ENCODE measurements at places on chromosomes 16 and 17.
A peak's percentile ranks its signal among the peaks of the same experiment; 100 is the strongest.

DNA sequence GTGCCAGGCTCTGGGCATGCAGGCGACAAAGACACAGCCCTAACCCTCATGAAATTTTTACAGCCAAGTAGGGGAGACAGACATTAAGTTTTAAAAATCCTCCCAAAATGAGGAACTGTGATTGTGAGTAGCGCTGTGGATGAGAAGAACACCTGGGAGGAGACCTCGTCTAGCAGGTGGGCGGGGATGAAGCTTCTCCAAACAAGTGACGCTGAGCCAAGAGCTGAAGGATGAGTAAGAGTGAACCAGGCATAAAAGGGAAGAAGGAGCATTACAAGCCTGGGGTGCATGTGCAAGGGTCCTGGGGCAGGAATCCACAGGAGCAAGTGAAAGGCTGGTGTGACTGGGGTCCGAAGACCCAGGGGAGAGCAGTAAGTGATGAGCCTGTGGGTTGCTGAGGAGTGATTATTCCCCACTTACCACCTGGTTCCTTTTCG, 149.4 kb upstream of the HS3ST2 start:
- no peak for DNase-seq

GRCh38 chr17:3675886-3676285, 7.3 kb downstream of the EMC6 start:
- no peak for DNase-seq

DNA sequence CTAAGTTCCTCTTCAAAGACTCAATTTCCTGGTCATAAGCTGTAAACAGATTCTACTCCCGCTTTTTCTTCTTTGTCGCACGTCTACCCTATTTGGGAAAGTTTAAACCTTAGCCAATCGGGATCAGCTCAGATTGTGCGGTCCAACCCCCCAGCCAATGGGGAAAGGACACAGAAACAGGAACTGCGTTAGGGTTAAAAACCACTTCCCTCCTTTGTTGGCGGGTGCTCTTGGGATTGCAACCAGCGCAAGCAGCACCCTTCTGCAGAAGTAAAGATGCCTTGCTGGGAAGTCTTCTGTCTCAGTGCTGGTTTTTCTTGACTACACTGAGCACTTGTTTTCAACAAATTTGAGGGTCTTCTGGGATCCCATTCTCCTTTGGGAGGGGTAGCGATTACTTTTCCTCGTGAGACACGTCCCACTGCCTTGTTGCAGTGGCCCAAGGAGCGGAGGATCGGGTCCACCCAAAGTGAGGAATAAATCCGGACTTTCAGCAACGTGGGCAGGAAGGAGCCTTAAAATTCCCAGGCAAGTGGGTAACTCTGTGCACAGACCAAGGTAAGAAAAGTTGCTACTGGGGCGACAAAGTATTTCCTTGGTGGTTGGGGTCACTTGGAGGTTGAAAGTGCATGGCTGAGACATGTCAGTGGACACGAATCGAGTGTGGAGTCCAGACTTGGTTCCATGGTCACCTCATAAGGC, 1.0 kb upstream of the YPEL3 start:
- no peak for DNase-seq

DNA sequence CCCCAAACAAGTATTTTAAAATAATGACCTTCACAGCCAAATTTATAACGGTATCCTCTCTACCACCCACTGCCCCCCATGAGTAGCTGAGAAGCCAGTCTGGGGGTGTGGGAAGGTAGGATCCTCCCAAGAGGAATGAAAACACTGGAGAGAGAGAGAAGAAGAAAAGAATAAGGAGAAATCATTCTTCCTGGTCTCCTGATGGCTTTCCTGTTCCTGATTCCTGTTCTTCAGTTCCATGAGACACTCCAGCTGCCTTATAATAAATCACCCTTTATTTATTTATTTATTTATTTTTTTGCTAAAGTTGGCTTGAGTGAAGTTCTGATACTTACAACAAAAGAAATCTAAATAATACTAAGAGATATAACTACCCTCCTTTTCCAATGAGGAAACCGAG, 56.4 kb upstream of the FAM20A start:
- no peak for DNase-seq

- no peak for DNase-seq
These were observed 7.9 kb upstream of the MFSD6L start for GRCh38 chr17:8806926-8807550.

GRCh38 chr17:19546289-19547065, 12.8 kb downstream of the SLC47A1 start:
- DNase-seq, result no peak

GRCh38 chr16:30187556-30187865, 4.1 kb downstream of the CORO1A start:
- DNase-seq, result no peak

DNA sequence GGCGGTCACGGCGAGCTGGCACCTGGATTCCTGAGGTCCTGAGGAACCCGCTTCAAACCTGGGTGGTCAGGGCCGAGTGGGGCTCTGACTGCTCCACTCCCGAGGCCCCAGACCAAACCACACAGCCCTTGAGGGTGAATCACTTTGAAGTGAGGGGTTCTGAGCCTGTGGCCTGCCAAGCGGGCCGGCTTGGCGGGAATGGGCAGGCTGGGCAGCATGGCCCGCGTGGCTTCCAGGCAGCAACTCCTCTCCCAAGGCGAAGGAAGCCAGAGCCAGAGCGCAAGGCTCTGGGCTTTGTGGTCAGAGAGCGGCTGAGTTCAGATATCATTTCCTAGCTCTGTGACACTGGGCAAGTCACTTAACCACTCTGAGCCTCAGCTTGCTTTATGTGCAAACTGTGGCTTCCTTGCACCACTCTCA, 42.7 kb downstream of the CMIP start:
- no peak for DNase-seq

- DNase-seq, result no peak
These were observed 12.9 kb downstream of the CMC2 start for GRCh38 chr16:80993834-80994233.

DNA sequence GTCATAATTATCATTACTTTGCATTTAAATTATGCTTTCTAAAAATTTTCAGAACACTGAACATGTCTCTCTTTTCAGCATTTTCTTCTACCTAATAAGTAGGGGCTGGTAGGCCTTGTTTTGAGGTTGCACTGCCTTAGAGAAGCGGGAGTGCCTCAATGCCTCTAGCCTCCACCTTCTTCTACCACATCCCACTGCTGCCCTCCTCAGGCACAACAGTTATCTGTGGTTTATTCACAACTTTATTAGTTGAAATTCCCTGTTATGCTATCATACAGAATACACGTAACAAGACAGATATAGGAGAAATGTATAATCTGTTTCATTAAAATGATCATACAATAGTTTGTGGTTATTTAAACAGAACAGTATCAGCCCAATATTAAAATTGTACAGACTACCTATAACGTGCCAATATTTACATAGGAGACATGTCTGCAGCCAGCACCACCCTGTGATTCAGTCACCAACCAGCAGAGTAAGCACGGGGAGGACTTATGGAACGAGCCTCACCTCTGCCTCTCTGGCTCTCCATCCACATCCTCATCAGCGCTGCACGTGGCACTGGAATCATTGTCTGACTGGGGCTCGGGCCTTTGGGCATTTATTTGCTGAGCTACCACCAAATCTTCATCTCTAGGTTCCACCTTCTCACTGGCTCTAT, 101.2 kb downstream of the TTC19 start:
- no peak for DNase-seq

GRCh38 chr17:7548585-7549400, at the start of gene TNFSF12:
Gene TNFSF12 (plus strand): TSS chr17:7549058. CDS start chr17:7549154, 96 bp downstream.
- peak; percentile 28 for DNase-seq

DNA sequence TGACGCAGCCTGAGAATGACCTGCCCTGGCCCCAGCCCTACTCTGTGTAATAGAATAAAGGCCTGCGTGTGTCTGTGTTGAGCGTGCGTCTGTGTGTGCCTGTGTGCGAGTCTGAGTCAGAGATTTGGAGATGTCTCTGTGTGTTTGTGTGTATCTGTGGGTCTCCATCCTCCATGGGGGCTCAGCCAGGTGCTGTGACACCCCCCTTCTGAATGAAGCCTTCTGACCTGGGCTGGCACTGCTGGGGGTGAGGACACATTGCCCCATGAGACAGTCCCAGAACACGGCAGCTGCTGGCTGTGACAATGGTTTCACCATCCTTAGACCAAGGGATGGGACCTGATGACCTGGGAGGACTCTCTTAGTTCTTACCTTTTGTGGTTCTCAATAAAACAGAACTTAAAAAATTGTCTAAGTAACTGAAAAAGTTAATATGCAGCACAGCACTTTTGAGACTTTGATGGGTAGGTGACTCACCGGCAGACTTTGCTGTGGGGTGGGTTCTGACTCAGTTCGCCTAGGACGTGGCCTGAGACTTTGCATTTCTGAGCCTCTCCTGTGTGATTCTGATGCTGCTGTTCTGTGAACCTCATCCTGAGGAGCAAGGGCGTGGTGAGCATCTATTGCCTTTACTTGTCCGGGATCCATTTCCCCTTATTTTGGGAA, 5.7 kb downstream of the LAT start:
- DNase-seq, result peak; percentile 12

DNA sequence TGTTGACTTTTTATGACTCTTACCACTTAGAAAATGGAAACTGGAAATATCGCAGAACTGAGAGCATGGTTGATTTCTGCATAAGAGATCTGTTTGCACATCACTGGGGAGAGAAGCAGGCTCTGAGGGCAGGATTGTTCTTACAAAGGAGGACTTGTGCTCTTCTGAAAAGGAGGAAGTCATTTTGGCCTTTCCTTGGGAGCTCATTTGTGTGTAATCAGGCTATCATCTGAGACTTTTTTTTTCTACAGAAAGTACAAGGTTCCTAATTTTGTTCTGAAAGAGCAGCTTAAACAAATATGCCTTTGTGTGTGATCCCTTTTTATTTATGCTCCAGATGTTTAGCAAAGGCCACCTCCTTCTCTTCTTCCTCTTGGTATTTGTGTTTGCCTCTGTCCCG, 145.7 kb upstream of the CACNG5 start:
- no peak for DNase-seq

GRCh38 chr16:49453021-49453420, 79.4 kb downstream of the C16orf78 start:
- DNase-seq, result no peak

DNA sequence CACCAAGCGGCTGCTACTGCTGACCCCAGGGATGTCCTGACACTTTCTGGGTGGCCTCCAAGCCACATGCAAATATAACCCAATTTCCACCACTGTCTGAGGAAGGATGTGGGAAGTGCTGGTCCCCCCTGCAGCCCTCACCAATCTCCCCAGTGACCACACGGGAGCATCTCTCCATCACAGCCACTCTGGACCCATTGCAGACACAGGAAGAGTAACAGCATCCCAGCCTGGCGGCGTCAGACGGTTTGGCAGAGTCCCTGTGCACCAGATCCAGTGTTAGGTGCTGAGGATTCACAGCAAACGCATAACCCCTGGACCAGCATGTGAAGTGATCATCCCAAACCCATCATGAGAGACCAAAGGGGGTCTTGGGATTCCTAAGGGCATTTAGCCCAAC, 163.7 kb upstream of the TNRC6C start:
- DNase-seq, result no peak

DNA sequence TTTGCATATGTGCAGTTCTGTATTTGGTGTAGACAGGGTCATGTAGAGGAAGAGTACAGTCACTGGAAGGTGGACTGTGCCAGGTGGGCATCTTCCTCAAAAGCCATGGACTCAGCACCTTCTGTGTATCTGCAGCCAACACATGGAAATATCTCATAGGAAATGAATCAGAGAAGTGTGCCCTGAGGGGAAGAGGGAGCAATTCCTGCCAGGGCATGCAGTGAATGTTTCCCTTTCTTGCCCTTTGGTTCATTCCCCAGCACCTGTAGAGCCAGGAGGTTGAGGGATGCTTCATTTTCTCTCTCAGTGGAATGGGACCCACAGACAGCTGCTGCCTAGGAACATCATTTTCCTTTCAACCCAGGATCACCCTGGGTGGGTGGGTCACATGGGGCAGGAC, 146.1 kb upstream of the HSBP1 start:
- no peak for DNase-seq

GRCh38 chr17:45688353-45688752, 95.8 kb upstream of the CRHR1 start:
- no peak for DNase-seq

DNA sequence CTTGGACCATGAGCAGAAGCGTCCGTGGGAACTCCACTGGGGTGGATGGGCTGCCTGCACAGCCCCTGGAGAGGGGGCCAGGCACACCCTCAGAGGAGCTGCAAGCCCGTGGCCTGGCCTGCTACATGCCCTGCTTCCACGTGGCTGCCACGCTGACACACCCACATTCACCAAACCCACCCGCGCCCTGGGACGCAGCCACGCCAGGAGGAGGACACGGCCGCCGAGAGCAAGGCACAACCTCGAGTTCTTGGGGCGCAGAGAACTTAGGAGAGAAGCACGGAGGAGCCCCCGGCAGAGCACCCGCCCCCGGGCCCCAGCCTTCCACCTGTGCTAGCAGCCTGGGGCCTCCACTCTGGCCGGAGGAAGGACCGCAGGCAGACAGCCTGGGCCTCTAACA, 18.8 kb downstream of the CASKIN1 start:
- DNase-seq, result no peak

GRCh38 chr16:17828012-17828411, 357.3 kb upstream of the XYLT1 start:
- DNase-seq, result no peak

- no peak for DNase-seq
These were observed 71.4 kb upstream of the KCTD5 start for GRCh38 chr16:2610781-2611498.

DNA sequence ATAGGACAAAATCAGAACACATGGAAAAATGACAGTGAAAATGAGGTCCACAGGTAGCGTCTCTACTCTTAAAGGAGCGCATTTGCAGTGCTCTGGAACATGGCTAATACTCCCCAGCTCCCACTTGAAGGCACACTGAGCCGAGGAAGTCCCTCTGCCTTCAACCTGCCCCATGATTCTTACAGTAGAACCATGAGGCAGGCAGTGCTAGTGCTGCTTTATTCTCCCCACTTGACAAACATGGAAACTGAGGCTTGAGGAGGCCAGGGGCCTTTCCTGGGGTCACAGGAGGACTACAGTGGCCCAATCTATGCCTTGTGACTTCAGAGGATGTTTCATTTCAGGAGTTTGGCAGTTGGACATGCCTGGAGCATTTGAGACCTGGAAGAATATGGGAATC, 244.1 kb upstream of the MAF start:
- no peak for DNase-seq

- DNase-seq, result no peak
These were observed 67.0 kb downstream of the PITPNC1 start for GRCh38 chr17:67443931-67444595.

- DNase-seq, result peak; percentile 76
These were observed 5.2 kb downstream of the CISD3 start for GRCh38 chr17:38735161-38735997.

DNA sequence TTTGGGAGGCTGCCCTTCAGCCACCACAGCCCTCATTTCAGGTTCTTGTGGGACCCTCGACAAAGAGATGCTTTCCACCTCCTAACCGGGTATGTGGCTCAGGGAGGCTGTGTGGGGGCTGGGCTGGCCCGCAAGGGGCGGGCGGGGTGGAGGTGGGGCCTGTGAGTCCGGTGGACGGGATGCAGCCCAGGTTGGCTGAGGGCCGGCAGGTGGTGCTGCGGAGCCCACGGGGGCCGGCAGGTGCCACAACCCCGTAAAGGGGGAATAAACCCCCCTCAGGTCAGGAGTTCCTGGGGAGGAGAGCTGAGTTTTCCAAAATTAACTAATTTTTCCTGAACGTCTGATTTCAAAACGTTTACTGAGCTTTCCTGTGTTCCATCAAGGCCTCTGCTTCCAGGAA, 4.9 kb upstream of the CIAO3 start:
- no peak for DNase-seq

- DNase-seq, result no peak
These were observed 122.9 kb upstream of the ELAC2 start for GRCh38 chr17:13140750-13141149.

GRCh38 chr16:75011634-75012307, 12.9 kb downstream of the ZNRF1 start:
- no peak for DNase-seq

All from effector CD8-positive, alpha-beta T cell (primary cell).